ENCODE measurements at places on chromosomes 4 and X.

DNA sequence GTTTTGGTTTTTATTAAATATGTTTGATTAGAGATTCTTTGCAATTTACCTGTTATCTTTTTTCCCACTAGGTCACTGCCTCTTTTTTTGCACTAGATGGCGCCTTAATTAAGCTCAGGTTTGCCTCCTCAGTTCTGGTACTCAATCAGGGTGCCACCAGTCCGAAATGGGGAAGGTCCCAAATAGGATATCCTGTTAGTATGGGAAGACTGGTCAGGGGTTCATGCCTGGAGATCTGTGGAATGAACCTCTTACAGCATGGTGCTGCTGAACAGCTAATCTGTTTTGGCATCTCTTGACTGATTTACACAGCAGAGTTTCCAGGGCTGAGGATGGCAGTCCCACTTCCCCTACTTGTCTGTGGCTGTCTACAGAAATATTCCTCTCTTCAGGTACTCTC lies 24.2 kb upstream of the VSIG1 start:
- no peak for DNase-seq

DNA sequence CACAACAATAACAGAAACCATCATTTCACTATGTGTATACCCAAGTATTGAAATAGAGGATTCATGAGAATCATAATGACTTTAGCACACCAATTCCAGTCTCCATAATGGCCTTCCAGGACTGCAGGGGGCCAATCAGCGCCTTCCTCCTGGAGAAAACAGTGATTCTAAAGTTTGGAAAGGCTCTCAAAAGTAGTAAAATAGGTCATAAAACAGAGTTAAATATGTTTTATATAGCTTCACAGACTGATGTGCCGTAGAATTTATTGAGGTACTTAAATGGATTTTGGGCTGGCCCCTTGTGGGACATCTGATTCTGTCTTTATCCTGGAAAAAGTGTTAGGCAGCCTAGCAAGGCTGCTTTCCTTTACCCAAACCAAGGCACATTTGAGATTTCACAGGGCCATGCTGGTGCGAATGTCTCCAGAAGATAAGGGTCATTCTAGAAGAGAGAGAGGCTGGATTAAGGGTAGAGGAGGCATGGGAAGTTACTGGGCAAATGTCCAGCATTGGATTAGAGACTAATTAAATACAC lies 543.9 kb downstream of the GALNTL6 start:
- DNase-seq: no peak

GRCh38 chrX:41472231-41472815 lies 25.2 kb downstream of the NYX start:
- no peak for DNase-seq

DNA sequence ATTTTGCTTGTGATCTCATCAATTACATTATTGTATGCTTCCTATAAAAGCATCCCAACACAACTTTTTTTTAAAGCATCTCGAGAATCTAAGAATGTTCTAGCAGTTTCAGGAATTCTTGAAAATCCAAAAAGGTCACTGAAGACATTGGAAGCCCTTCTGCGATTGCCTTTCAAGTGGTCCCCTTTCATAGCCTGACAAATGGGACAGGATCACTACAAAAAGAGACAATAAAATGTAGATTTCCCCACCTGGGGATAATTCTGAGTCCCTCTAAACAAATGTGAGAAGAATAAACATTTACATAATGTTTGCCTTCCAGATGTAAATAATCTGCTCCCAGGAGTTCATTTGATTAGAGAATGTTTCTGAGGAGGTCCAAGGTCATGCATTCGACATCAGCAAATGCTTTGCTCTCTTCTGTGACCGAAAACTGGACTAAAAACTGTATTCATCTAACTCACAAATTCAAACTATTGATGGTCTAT lies 116.0 kb downstream of the COL25A1 start:
- no peak for DNase-seq

DNA sequence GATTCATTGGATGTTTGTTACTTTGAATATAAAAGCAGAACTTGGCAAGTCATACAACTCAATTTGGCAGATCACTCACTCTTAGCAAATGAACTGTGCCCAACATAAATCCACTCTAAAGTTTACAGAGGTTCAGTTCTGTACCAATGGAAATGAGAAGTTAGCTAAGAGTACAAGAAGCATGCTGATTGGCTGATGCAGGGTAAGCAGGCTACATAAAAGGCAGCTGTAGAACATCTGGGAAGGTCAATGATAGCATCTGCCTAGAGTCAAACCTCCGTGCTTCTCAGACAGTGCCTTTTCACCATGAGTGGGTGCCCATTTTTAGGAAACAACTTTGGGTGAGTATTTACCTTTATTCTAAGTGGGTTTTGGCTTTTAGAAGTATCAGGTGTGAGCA lies at the start of gene TDO2:
TSS of gene TDO2 (plus strand) at position 244 of the 400 bp plus-strand sequence. CDS start at position 307, 63 bp downstream.
- no peak for DNase-seq

- DNase-seq: no peak
Measured at GRCh38 chr4:117084866-117085701, at the start of gene TRAM1L1. TSS of gene TRAM1L1 (minus strand) at chr4:117085576. CDS start at chr4:117085393, 183 bp downstream.

DNA sequence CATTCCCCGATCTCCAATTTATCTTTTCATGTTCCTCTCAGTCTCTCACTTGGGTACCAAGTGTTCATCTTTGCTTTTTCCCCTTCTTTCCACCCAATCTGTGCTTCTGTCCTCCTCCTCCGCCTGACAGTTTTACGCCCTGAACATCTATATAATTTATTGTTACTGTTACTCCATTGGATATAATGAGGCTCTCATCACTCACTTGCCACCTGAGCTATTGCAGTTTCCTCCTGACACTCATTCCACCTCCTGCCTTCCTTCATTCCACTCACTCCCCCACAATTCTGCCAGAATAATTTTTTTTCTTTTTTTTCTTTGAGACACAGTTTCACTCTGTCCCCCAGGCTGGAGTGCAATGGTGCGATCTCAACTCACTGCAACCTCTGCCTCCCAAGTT lies 77.6 kb upstream of the SORBS2 start:
- no peak for DNase-seq

GRCh38 chrX:48957477-48957826 lies at the start of gene OTUD5:
TSS of gene OTUD5 (minus strand) at chrX:48957607. CDS start at chrX:48957570, 37 bp downstream.
- DNase-seq: no peak

DNA sequence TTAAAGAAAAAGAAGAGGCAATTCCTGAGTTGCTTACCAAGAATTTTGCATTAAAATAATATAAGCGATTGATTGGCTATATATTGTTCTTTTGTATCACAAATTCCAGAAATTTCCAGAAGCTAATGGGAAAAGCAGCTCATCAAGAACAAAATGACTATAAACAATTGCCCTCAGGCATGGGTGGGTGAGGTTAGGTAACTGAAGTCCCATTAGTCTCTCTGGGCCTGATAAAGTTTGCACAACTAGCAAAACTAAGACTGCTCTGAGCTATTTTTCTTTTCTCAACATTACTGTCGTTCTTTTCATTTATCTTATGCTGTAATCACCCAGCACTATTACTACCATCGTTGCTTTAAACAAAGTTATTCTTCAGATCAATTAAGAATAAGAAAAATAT lies 19.2 kb upstream of the BLTP1 start:
- no peak for DNase-seq

DNA sequence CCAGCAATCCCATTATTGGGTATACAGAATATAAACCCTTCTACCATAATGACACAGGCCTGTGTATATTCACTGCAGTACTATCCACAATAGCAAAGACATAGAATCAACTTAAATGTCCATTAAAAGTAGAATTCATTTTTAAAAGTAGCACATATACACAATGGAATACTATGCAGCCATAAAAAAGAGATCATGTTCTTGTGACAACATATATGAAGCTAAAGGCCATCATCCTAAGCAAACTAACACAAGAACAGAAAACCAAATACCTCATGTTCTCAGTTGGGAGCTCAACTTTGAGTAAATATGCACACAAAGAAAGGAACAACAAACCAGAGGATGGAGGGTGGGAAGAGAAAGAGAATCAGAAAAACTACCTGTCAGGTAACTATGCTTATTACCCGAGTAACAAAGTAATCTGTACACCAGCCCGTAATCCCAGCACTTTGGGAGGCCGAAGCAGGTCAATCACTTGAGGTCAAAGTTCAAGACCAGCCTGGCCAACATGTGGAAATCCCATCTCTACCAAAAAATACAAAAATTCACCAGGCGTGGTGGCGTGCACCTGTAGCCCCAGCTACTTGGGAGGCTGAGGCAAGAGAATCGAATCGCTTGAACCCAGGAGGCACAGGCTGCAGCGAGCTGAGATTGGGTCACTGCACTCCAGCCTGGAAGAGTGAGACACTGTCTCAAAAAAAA lies 22.8 kb downstream of the DHX15 start:
- DNase-seq: no peak

- DNase-seq: no peak
Measured at GRCh38 chr4:184217634-184218033, at the start of gene ENPP6. TSS of gene ENPP6 (minus strand) at chr4:184217873. CDS start at chr4:184217819, 54 bp downstream.

- no peak for DNase-seq
Measured at GRCh38 chrX:43699475-43699874, 43.4 kb downstream of the MAOA start.

DNA sequence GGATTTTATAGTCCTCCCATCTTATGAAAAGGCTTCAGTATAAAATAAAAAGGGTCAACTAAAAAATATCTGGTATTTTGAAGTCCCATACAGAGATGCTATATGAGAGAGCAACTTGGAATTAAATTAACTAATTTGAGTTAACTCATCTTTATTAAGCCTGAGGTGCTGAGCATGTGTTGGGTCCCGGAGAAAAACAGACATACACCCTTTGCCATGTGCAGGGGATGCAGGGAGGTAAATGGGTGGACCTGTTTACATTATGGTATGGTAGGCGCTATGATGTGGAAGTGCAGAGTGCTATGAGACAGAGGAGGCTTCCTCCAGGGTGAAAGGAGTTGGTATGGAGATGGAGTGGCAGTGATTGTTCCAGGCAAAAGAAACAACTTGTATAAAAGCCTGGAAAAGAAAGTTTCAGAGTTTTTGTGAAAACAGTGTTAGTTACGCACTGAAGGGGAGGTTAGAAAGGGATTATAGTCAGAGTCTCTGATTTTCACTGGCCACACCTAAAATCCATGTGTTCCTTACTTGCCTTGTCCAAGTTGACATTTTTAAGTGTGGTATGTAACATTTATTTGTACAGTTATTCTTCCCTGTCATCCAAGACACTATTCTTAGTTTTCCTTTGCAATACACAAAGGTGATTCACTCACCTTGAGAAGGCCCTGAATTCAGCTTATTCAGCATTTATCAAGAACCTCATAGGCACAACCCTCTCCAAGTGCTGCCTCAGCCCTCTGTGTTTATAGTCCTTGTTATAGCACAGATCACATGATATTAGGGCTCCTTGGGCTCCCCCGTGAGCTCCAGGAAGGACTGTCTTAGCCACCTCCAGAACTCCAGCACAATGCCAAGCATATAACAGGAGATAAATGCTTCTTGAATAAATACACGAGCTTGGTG lies 152.0 kb downstream of the RASL11B start:
- no peak for DNase-seq

DNA sequence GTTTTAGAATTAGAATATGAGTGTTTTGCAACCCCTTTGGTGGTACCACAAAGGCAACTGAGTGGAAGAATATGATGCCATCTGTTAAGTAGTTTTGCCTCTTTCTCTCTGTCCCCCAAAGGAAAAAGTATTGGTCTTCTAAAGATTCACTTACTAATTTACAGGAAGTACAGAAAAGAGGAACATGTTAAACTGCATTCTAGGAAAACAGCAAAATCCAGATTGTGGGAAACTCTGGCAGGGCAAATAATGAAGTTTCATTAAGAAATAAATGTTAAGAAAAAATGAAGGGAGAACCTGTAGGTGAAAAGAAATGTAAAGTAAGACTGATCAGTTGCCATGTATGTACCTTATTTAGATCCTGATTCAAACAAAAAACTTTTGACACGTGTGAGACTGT lies 39.3 kb downstream of the NSUN7 start:
- no peak for DNase-seq

DNA sequence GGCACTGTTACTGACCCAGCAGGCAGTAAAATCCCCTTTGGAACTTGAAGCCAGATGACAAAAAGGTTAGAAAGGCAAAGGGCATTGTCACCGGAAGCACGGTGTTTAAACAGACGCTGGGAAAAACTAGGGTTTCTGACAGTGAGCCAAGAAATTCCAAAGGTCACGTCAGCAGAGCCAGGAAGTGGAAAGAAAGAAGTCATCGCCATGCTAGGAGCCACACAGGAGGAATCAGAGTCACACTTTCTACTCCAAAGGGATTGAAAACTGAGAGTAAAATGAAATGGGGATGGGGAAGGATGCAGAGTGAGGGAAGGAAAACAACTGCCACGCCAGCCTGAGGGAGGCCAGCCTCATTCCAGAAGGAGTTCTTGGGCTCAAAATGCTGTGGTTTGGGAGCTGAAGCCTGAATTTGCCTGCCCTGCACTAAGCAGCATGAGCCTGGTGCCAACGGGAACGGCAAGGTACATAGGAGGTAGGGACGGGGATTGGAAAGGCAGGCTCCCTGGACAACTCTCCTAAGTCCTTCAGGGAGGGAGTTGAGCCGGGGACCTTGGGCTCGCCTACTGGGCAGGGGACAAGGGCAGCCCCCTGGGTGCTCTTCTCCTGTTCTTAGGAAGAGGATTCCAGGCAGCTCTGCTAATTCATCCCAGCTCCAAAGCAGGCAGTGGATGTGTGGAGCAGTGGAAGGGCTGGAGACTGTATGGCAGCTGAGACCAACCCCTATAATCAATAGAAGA lies 66.8 kb downstream of the SOWAHB start:
- DNase-seq: no peak

DNA sequence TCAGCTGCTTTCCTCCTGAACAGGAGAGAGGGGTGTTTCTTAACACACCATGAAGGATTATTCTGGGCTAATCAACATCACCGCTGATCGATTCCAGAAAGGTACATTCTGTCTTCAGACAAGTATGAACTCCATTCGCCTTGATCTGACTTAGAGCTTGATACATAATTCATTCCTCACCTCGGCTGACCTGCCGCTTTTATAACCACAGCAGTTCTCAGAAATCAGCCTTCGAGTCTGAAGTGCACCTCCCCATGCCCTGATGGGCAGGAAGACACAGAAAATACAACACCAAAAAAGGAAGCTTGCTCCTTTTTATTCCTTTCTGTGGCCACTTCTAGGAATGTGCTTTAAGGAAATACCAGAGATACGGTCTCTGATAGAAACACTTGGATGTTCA lies 85.7 kb downstream of the JAKMIP1 start:
- no peak for DNase-seq

- DNase-seq: no peak
Measured at GRCh38 chr4:40331101-40331745, 3.9 kb upstream of the CHRNA9 start.

DNA sequence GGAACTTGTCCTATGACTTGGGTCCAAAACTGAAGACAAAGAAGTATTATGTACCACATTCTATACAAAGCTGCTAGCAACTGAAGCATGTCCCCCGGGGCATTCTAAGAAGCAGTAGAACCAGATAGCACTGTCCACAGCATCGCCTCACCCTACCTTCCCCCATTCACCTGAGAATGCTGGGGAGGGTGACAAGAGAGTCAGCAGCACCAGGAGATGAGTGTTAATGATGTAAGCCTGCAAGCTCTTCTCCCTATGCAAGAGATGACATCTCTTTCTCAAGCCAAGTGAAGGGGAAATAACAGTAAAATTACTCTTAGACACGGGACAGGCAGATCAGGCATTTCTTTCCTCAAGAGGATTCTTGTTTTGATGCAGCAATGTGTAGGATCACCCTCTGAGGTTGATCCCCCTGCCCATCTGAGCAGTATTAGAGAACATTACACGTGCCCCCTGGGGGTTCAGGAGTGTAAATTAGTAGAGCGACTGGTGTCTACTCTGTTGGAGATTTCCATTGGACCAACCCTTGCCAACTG lies 13.9 kb upstream of the TLR1 start:
- no peak for DNase-seq
